ENCODE measurements at places on chromosomes 16 and 17. TPM values are rescaled to one million over a fixed set of nuclear protein-coding genes. Genes with fewer than 3 reads are reported as not detected.

DNA sequence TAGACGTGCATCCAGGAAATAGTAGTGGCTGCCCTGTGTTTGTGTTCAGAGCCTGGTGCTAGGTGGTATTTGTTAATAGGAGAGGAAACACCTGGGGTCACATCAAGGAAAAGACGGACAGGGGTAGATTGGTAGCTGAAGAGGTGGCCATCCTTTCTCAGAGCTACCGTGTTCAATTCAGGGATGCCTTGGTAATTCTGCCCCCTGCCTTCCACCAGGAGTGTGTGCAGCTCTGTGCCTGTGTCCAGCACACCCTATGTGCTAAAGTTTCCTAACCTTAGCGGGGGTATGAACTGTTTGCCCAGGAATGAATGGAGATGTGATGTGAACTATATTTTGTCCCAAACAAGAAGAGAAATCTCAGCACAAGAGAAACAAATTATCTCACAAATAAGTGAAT lies 174.1 kb upstream of the MPHOSPH6 start:
- H3K4me3 ChIP-seq: no peak overlapping the region
- no peaks in the 10 kb centered on the region for H3K36me3 ChIP-seq
- DNase-seq: no peak
- H3K4me1 ChIP-seq: no peaks in the 10 kb centered on the region

DNA sequence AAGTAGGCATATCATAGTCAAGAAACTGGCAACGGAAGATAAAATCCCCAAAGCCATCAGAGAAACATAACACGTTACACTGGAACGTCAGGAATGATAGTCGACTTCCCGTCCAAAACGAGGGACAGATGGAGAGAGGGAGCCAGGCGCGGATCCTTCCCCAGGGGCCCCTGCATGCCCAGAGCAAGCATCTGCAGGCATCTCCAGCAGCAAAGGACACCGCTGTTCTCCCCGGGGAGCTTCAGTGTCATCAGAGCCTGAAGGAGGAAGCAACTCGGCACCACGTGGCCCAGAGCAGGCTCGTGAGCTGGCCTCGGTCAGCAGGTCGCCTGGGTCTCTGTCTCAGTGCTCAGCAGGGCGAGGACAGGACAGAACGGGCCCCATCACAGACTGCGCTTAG lies 50.1 kb downstream of the LMF1 start:
- H3K27me3 ChIP-seq: no peaks in the 10 kb centered on the region
- peak; percentile 16 for DNase-seq
- peak overlapping the region; percentile 92 for H3K27ac ChIP-seq
- peaks cover 18% of the 10 kb centered on the region for H3K4me1 ChIP-seq
- peak overlapping the region; percentile 74 for H3K4me3 ChIP-seq

Gene PRSS33
- total RNA-seq: not detected

Gene SERPINF2
- total RNA-seq: not detected

Gene C1QL1
- total RNA-seq: not detected

Gene OTOP3
- total RNA-seq: not detected

Gene GAS2L2
- total RNA-seq: not detected

DNA sequence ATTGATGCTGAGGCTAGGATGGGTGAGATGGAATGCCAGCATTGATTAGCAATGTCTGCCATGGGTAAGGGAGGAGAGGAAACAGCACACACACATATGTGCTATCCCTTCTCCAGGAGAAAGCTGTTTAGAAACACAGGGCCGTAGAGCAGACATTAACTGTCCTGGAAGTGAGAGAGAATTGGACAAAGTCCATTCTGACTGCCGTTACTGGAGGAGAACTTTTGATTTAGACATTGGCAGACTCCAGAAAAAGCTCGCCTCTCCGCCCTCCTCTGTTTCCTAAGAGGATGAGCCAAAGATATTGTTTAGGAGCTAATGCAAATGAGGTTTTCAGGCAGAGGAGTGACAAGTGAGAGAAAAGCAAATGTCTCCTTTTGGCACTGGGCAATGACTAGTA lies 237.0 kb downstream of the HAPSTR1 start:
- no peaks in the 10 kb centered on the region for H3K27me3 ChIP-seq
- no peaks in the 10 kb centered on the region for H3K36me3 ChIP-seq
- no peaks in the 10 kb centered on the region for H3K4me1 ChIP-seq
- H3K4me3 ChIP-seq: no peak overlapping the region
- no peak overlapping the region for H3K27ac ChIP-seq

Gene NPW
- total RNA-seq: 1.0 TPM

GRCh38 chr16:69294051-69294450 lies 17.1 kb upstream of the VPS4A start:
- DNase-seq: no peak
- no peaks in the 10 kb centered on the region for H3K36me3 ChIP-seq
- no peak overlapping the region for H3K4me3 ChIP-seq
- peaks cover 3% of the 10 kb centered on the region for H3K27me3 ChIP-seq
- H3K27ac ChIP-seq: peak overlapping the region; percentile 24

- H3K27ac ChIP-seq: peak within 1 kb of the TSS; percentile 80
- DNase-seq: peak; percentile 65
- peaks cover 45% of the 10 kb centered on the region for H3K4me1 ChIP-seq
- H3K36me3 ChIP-seq: no peaks in the 10 kb centered on the region
These were observed at the start of gene RHBDF2 for GRCh38 chr17:76501018-76501826. Gene RHBDF2, minus strand, starts transcription at chr17:76501423. Its CDS starts 19,899 bp downstream, at chr17:76481524.

DNA sequence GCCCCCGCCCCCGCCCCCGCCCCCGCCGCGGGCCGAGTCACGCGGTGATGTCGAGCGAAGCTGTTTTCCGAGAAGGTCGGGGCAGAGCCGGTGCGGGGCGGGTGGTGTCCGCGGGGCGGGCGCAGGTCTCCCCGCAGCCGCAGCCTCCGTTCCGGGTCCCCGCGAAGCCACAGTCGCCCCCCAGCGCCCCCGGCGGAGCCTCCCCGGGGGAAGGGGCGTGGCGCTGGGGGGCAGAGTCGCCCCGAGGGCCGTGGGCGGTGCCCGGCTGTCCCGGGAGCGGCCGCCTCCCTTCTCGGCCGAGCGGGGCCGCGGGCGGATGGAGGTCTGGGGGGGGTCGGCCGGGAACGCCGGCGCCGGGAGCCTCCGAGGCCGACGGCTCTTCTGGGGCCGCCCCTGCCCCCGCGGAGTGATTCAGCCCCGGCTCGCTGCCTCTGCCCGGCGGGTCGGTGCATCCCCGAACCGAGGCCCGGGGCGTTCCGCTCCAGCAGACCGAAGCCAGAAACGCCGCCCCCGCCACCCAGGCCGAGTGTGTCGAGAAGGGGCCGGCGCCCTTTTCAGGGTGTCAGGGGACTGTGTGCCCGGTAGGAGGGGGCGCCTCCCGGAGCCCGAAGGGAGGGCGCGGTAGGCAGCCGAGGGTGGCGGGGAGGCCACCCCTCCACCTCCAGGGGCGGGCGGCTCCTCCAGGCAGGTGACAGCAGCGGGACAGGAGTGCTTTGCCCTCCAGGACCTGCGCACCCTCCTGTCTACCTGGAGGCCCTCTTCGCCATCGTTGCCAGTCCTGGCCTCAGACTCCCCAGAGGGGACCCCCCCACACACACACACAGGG lies 1.7 kb downstream of the METRNL start:
- H3K27me3 ChIP-seq: peaks cover 11% of the 10 kb centered on the region
- H3K36me3 ChIP-seq: peaks cover 20% of the 10 kb centered on the region
- peak overlapping the region; percentile 97 for H3K27ac ChIP-seq
- peaks cover 47% of the 10 kb centered on the region for H3K4me1 ChIP-seq

GRCh38 chr17:841313-841712 lies 59.2 kb downstream of the MRM3 start:
- no peak overlapping the region for H3K27ac ChIP-seq
- no peak overlapping the region for H3K4me3 ChIP-seq
- peaks cover 28% of the 10 kb centered on the region for H3K36me3 ChIP-seq
- no peak for DNase-seq
- peaks cover 5% of the 10 kb centered on the region for H3K27me3 ChIP-seq

GRCh38 chr16:86118467-86119307 lies 219.7 kb downstream of the IRF8 start:
- H3K4me1 ChIP-seq: peaks cover 11% of the 10 kb centered on the region
- DNase-seq: no peak
- peaks cover 50% of the 10 kb centered on the region for H3K27me3 ChIP-seq
- H3K4me3 ChIP-seq: no peak overlapping the region
- no peak overlapping the region for H3K27ac ChIP-seq
- no peaks in the 10 kb centered on the region for H3K36me3 ChIP-seq

- peaks cover 28% of the 10 kb centered on the region for H3K4me1 ChIP-seq
- no peak for DNase-seq
- no peak overlapping the region for H3K27ac ChIP-seq
- H3K27me3 ChIP-seq: peaks cover 2% of the 10 kb centered on the region
- no peak overlapping the region for H3K4me3 ChIP-seq
These were observed 35.4 kb downstream of the NXPH3 start for GRCh38 chr17:49610883-49611584.

Gene MFAP4
- total RNA-seq: 46.8 TPM

DNA sequence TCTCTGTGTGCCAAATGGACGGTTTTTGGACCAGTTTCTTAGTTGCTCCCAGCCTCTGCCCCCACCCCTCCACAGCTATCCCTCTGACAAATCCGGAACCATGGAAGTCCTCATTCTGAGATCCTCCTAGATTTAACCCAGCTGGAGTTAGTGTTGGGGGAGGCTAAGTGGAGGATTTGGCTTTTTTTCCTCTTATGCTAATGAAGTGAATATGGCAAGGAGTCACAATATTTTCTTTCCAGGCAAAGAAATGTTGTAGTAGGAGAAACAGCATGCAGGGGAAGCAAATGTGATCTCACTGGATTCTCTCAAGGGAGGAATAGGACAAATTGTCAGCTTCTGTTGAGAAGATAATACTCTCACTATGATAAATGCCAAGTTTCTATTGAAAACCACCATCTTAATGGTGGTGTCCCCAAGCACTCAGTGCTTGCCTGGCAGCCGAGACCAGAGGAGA lies 159.5 kb downstream of the MSI2 start:
- H3K27ac ChIP-seq: no peak overlapping the region
- H3K4me3 ChIP-seq: no peak overlapping the region
- no peaks in the 10 kb centered on the region for H3K27me3 ChIP-seq
- DNase-seq: no peak
- H3K36me3 ChIP-seq: peaks cover 16% of the 10 kb centered on the region
- peaks cover 17% of the 10 kb centered on the region for H3K4me1 ChIP-seq

DNA sequence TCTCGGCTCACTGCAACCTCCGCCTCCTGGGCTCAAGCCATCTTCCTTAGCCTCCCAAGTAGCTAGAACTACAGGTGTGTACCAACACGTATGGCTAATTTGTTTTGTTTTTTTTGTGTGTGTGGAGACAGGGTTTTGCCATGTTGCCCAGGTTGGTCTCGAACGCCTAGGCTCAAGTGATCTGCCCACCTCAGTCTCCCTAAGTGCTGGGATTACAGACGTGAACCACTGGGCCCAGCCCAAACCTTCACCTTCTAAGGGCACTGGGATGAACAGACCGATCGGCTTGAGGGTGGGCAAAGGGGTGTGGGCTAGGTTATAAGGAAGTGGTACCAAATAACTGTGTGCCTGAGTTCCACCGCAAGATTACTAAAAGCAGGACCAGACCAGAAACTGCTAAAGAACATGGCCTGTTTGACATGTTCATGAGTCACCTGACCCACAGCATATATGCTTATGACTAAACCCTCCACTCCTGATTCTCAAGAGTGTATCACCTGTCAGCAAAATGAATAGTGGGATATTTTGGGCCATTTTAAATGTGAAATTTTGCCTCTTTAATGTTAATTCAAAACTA lies 8.1 kb downstream of the TMEM97 start:
- H3K36me3 ChIP-seq: peaks cover 23% of the 10 kb centered on the region
- H3K4me3 ChIP-seq: no peak overlapping the region
- no peak overlapping the region for H3K27ac ChIP-seq
- DNase-seq: no peak
- H3K27me3 ChIP-seq: no peaks in the 10 kb centered on the region

Gene SEZ6L2
- total RNA-seq: 4.4 TPM

- no peak overlapping the region for H3K27ac ChIP-seq
- no peak for DNase-seq
These were observed 3.9 kb downstream of the SLC47A2 start for GRCh38 chr17:19712436-19713004.

- H3K4me3 ChIP-seq: no peak overlapping the region
- H3K36me3 ChIP-seq: peaks cover 34% of the 10 kb centered on the region
- H3K4me1 ChIP-seq: no peaks in the 10 kb centered on the region
- no peaks in the 10 kb centered on the region for H3K27me3 ChIP-seq
- no peak for DNase-seq
These were observed 113.1 kb downstream of the RAP1GAP2 start for GRCh38 chr17:2909175-2909845.

- no peaks in the 10 kb centered on the region for H3K36me3 ChIP-seq
- H3K4me3 ChIP-seq: no peak overlapping the region
- no peak for DNase-seq
- no peaks in the 10 kb centered on the region for H3K4me1 ChIP-seq
These were observed 74.8 kb upstream of the SALL1 start for GRCh38 chr16:51225878-51226277.

Gene CHCT1
- not detected for total RNA-seq

DNA sequence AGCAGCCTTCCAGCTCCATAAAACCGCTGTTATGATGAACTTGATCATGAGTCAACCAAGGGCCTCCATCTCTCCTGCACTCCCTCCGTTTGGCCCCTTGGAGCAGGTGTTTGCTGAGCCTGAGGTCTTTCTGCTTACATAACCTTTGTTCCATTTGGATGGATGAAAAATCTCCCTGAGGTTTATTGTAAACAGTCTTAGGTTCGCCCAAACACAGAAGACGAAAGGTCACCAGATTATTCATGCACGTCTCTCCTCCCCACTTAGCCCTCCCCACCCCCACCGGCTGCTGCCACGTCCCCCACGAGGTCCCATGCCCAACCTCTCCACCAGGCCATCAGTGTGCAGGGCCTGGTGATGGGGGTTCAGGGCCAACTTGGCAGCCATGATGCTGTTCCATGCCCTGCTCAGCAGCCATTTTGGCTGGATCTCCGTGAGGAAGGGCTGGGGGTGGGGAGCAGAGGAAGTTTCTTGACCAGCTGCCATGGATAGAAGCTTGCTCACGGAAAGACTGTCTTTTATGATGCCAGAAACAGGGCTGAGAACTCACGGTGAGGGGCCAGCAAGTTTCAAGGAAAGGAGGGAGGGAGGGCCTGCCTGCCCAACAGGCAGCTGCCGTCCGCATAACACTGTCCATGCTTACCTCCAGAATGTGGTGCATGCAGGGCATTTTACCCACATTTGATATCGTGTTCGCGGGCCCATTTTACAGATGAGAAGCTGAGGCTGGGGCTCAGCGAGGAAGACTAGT lies 47.8 kb upstream of the FOXF1 start:
- peaks cover 20% of the 10 kb centered on the region for H3K36me3 ChIP-seq
- H3K4me1 ChIP-seq: peaks cover 18% of the 10 kb centered on the region
- DNase-seq: no peak

Gene RNF222
- total RNA-seq: not detected

Gene SULT1A1
- 0.17 TPM for total RNA-seq

- no peak for DNase-seq
- no peak overlapping the region for H3K4me3 ChIP-seq
- H3K27ac ChIP-seq: no peak overlapping the region
These were observed 3.4 kb downstream of the MKS1 start for GRCh38 chr17:58215685-58216084.

Gene ABAT
- total RNA-seq: 1.3 TPM

GRCh38 chr16:35174016-35174415 lies 1714.6 kb downstream of the TP53TG3F start:
- no peak overlapping the region for H3K27ac ChIP-seq
- H3K4me1 ChIP-seq: no peaks in the 10 kb centered on the region
- H3K36me3 ChIP-seq: no peaks in the 10 kb centered on the region
- H3K4me3 ChIP-seq: no peak overlapping the region

- H3K27ac ChIP-seq: no peak overlapping the region
- peaks cover 27% of the 10 kb centered on the region for H3K4me1 ChIP-seq
- no peak for DNase-seq
- H3K36me3 ChIP-seq: peaks cover 2% of the 10 kb centered on the region
- no peak overlapping the region for H3K4me3 ChIP-seq
These were observed 30.9 kb upstream of the MEAK7 start for GRCh38 chr16:84535408-84535807.

Gene TNFRSF13B
- not detected for total RNA-seq

- no peak overlapping the region for H3K4me3 ChIP-seq
- H3K27me3 ChIP-seq: no peaks in the 10 kb centered on the region
- H3K27ac ChIP-seq: no peak overlapping the region
- peaks cover 12% of the 10 kb centered on the region for H3K4me1 ChIP-seq
- no peaks in the 10 kb centered on the region for H3K36me3 ChIP-seq
- no peak for DNase-seq
These were observed 2.9 kb upstream of the DEF8 start for GRCh38 chr16:89945654-89946053.
